ENCODE measurements at places on chromosomes 4 and X. TPM values are rescaled to one million over a fixed set of nuclear protein-coding genes. Genes with fewer than 3 reads are reported as not detected.

Gene CT45A2
- not detected for total RNA-seq

DNA sequence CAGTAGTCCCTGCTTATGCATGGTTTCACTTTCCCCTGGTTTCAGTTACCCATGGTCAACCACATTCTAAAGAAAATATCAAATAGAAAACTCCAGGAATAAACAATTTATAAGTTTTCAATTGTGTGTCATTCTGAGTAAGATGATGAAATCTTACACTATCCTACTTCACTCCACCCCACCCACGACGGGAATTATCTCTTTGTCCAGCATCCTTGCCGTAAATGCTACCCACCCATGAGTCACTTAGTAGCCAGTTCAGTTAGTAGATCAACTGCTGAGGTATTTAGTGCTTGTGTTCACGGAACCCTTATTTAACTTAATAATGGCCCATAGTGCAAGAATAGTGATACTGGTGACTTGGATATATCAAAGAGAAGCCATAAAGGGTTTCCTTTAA lies 91.4 kb downstream of the KLHL13 start:
- DNase-seq, result no peak

DNA sequence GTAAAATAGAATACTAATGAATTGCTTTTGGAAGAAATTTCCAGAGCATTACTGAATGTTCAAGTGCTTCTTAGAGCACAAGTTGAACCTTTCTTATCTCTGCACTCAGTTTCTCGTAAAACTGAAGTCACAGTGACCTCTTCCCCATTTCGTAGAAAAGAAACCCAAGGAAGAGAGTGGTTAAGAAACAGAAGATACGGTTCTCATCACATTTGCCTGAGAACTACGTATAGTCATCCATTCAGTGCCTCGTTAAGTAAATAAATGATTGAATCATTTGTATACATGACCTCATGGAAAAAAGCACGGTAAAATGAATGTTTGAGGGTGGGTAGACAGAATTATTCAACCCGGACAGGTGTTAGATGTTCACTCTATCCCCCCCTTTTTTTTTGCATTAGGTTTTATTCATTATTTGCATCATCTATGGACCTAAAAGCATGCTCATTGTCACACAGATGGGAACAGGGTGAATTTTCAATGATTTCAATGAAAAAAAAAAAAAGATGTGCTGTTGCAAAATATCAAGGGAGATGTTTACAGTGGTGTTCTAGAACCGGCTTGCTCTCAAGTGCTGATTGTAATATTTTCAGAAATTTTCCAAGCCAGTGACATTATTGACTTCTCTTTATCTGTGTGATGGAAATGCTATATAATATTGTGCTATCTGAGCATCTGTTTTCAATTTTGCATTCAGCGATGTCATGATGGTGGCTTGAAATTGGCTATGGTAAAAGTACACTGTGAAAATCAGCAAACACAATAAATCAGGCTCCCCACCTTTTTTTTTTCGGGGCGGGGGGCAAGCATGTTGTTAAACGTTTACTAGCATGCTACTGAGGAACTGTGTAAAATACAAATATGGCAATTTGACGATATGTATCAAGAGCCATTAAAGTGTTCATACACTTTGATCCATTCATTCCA lies 4.3 kb downstream of the RHOH start:
- no peak for DNase-seq

GRCh38 chr4:173057901-173058300 lies 110.7 kb upstream of the GALNT7 start:
- no peak for DNase-seq

Gene APELA
- not detected for total RNA-seq

- no peak for DNase-seq
Measured at GRCh38 chr4:16862697-16863096, 35.7 kb downstream of the LDB2 start.

DNA sequence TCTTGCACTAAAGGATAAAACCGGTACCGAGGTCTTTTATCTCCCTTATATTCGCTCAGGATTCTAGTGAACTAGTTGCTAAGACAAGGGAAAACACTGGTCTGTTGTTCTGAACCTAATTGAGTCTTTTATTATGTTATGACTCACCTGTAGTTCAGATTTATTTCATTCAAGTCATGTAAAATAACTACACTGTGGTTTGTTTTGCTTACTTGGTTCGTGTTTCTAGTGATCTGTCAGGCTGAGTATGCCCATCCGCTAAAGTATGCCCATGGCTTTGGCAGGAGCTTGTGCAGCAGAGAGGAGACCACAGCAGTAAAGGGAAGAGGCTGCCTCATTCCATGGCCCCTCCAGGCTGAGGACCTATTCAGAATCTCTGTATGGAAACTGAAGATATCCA lies 126.1 kb downstream of the AFF1 start:
- no peak for DNase-seq

Gene ZNF630
- 5.4 TPM for total RNA-seq

DNA sequence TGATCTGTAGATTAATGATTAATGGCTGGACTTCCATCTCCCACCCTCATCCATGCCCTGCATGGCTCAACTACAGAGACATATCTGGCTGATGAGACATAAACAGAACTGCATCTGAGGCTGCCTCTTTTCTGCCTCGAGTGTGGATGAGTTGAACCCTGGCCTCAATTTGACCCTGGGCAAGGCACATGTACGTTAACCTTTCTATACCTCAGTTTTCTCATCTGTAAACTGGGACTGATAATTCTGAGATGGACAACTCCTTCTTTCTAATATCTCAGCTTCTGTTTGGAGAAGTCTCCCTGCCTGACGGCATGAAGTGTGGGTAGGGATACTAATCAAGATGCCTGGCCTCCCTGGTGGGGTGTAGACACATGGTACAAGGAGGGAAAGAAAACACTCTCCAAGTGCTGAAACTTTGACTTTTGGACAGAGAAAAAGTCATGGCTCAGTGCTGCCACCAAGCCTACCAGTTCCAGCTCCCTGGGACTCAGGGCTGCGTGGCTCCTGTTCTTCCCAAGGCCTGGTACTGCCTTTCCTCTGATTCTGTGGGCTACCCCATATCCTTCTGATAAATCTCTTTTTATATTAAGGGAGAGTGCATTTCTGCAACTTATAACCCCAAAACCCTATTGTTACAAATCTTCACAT lies 64.4 kb downstream of the HAUS3 start:
- no peak for DNase-seq

GRCh38 chr4:38003628-38004027 lies 43.4 kb downstream of the PTTG2 start:
- DNase-seq, result no peak

Gene MTNR1A
- total RNA-seq, result not detected

Gene UGT2B11
- not detected for total RNA-seq

DNA sequence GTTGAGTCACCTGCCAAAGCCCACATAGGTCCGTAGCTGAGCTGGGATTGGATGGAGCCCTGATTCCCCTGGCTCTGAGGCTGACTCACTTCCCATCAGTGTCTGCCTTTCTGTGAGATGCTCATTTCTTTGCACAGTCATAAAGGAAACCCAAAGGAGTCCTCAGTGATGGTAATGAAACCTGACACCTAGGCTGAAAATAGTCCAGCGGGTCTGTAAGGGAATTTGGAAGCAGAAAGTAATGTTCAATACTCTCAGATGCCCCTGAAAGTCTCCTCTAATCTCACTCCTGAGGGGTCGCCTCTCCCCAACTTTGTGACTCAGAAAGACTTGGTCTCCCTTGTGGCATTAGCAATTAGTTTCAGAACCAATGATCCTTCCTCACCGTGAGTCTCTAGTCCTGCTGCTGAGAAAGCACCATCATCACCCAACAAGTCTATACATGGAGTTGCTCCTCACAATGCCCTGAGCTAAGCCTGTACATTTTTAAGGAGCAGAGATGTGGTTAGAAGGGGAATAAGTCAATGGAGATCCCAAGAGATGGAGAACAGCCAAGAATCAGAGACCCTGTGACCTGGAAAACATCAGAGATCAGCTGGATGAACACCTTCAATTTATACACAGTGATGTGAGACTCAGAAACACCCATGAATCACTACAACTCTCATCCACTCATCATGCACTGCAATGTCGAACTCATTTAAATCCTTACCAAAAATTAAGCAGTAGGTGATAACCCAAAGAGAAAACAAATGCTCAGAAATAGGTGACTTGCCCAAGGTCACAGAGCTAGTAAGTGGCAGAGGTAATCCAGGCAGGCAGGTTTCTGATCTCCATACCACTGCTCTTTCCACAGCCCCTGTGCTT lies 219.0 kb upstream of the CPEB2 start:
- DNase-seq, result no peak

- DNase-seq, result no peak
Measured at GRCh38 chrX:68999931-69000330, 165.3 kb downstream of the PJA1 start.

Gene AWAT1
- total RNA-seq, result not detected

Gene OTUD6A
- not detected for total RNA-seq

Gene UCP1
- total RNA-seq, result not detected

GRCh38 chrX:7596822-7597221 lies 246.1 kb upstream of the VCX start:
- DNase-seq, result no peak

Gene ARAP2
- total RNA-seq, result 26.0 TPM

DNA sequence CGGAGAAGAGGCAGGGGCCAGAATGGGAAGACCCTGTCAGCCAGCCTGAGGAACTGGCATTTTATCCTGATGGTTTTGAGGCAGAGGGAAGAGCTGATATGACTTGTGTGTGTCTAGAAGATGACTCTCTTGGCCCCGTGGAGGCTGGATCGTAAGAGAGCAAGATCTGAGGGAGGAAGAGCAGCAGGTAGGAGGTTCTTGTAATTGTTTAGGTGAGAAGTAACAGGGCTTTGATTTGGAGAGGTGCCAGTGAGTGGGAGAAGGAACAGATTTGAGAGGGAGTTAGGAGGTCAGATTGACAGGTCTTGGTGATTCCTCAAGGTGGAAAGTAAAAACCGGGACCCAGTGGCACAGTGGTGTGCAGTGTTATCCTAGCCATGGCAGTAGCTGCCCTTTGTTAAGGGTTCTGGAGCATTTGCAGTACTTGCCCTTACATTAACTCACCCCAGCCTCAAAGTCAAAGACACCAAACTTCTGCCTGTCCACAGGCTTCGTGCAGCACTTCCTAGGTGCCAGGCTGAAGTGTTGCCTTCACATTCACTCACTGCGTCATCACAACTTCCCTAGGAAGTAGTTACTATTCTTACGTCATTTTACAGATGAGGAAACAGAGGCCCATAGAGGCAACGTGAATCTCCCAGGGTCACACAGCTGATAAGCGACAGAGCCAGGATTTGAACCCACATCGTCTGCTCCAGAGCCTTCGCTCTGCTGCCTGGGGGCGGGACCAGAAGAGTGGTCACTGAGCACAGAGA lies 23.7 kb downstream of the RTL5 start:
- DNase-seq, result no peak

Gene DMRTC1
- total RNA-seq, result not detected

- no peak for DNase-seq
Measured at GRCh38 chrX:111728096-111728495, 47.1 kb downstream of the ALG13 start.

DNA sequence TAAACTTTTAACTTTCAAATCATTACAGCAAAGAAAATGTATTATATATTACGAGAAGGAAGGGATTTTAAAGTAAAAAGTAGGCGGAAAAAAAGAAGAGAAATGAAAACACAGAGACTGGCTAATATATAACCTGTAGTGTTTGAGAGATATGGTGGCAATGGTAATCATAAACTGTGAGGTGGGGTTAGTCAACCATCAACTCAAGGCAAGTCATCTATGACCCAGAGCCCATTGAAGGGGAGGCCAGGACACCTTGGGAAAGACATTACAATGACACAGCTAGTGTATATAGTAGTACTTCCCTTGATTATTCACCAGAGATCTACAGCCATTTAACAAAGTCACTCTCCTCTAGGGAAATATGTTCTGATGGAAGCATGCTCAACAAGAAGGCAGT lies 423.9 kb upstream of the PITX2 start:
- no peak for DNase-seq

Gene ALAS2
- total RNA-seq, result 65.2 TPM

GRCh38 chrX:68672581-68673318 lies 25.3 kb downstream of the STARD8 start:
- DNase-seq, result peak; percentile 77

- DNase-seq, result no peak
Measured at GRCh38 chr4:79272126-79272525, 53.7 kb downstream of the NAA11 start.

Gene MAGEA2B
- total RNA-seq, result not detected

DNA sequence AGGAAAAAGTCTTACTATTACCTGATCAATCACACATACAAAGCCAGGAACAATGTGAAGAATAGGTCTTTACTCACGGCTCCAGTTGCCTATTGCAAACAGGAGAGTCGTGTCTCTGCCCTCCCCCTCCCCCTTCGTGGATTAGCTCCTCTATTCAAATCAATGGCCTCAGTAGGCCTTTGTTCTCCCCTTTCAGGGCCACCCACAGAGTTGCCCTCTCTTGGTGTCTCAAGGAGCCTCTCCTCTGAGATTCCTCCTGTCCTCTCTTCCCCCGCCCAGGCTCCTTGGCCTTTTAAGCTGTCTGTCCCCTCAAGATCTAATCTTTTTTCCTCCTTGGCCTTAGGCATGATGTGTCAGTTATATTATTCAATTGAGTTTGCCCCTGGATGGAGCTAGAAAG lies 107.2 kb upstream of the NALF2 start:
- DNase-seq, result no peak

Gene COL4A5
- 21.8 TPM for total RNA-seq

Gene IL3RA
- total RNA-seq, result 17.5 TPM

Gene RHOXF2B
- not detected for total RNA-seq

DNA sequence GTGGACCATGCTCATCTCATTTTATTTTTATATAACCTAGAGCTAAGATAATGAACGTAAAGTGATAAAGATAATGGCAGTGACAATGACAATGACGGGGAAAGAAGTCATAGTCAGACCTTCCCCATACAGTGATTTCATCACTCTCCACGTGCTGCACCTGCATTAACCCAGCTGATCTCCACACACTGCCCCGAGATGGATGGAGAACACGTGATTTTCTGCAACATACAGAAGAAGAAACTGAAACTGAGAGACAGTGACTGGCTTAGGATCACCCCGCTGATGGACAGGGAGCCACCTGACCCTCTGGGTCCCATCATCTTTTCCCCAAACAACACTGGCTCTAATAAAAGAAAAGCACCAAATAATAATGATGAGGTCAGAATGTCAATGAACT lies 22.0 kb downstream of the EVC2 start:
- no peak for DNase-seq

GRCh38 chr4:78337244-78338020 lies 214.1 kb upstream of the ANXA3 start:
- DNase-seq, result no peak

DNA sequence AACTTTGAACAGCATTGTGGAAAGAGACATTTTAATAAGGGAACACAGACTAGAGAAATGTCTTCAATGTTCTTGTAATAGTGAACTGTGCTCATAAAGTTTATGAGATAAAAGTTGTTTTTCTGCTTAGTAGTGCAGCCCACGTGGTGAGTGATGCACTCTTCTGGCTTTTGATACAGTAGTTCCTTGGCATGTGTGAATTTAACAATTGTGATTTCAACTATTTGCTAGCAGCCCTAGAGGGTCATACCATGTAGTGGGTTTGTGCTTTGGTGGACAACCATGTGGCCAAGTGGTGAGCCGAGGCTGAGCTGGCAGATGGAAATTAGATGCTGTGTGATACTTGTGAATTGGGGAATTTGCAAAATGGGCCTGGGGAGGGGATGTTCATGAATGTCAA lies 116.2 kb upstream of the SLC4A4 start:
- no peak for DNase-seq

Gene AIMP1
- total RNA-seq, result 42.9 TPM
